AG04449 (cell line): ENCODE measurements at places on chromosomes 13 and 19.

DNA sequence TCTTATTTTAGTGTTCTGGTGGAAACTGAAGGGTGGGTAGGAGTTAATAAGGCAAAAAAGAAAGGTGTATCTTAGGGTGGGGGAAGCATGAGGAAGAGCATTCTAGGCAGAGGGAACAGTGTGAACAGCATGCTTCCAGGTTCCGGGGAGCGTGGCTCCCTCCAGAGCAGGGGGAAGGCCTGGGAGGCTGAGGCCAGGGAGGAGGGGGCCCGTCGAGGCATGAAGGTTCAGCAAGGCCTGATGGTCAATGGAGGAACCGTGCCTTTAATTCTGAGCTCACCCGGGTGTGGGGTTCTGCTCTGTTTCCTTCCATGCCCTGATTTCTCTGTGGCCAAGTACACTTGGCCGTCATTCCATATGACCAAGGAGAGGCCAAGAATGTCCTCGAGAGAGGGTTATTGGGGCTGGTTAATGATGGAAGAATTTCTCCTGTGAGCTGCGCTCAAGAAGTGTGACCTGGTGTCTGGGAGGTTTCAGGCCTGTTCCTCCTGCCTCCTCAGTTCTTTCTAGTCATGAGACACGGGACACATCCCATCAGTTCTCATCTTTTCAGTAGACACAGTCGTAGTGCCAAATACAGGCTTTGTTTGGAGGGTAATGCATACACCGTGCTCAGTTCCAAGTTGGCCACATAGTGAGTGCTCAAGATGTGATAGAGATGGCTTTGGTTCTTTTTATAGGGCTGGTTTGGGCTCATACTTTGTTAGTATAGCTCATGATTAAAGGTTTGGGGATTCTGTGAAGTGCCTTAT is 73.6 kb downstream of the SIPA1L3 start:
- DNase-seq: no peak

- no peak for DNase-seq
Observed at GRCh38 chr19:44512326-44513298, 12.3 kb upstream of the ZNF180 start.

- DNase-seq: no peak
Observed at GRCh38 chr19:40273469-40274360, 11.4 kb downstream of the AKT2 start.

DNA sequence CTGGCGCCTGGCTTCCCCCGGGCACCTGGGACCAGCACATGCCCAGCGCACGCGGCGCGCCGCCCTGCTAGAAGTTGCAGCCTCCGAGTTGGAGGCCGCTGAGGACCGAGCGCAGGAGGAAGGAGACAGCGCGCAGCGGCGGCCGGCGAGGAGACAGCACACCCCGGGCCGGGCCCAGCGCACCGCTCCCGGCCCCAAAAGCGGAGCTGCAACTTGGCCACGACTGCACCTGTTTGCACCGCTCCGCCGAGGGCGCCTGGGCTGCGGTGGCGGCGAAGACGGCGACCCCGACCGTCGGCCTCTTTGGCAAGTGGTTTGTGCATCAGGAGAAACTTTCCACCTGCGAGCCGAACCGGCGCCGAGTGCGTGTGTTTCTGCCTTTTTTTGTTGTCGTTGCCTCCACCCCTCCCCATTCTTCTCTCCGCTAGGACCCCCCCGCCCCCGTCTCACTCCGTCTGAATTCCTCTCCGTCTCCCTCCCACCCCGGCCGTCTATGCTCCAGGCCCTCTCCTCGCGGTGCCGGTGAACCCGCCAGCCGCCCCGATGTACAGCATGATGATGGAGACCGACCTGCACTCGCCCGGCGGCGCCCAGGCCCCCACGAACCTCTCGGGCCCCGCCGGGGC is at the start of gene SOX1:
Gene SOX1 (plus strand): TSS at position 34 of the 626 bp plus-strand sequence. CDS start 510 bp downstream, at position 544.
- DNase-seq: no peak

DNA sequence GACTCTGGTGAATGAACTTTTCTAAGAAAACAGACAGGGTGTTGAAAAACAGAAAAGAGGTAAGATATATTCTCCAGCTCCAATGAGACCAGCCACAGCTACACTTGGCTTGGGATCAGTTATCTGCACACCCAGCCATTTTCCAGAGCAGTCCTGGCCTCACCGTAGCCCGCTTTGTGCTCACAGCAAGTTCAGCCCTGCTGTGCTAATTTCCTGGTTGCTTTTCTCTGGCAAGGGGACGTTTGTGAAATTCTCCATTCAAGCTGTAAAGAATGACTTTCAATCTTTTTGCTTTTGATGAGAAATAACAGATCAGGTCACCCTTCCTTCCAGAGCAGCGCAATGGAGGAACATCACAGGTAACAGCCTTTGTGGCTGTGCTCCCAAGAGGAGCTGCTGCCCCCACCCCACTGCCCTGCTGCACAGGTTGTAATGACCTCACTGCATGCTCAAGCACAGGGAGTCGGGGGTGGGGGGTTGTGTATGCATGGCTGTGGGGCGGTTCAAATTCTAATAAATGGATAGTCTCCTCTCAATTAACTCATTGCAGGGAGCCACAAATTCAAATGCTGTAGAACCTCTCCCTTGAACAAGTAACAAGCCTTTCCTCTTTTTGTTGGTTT is 516.6 kb upstream of the NBEA start:
- DNase-seq: no peak

DNA sequence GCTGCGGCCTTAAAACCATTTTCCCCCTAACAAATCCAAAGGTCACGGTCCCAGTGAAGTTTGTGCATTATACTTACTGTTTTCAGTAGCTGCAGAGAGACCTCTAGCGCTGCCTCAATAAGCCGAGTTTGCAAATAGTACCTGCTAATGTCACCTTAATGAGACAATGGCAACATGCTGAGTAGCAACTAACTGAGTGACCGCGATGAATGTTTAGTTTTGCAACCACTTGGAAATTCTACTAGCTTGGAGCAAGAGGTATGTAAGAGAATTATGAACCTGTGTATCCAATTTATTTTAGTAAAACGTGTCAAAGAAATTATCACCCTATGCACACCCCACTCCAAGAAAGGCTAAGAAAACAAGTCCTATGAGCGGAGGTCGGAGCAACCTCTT is 1.2 kb downstream of the KPNA3 start:
- DNase-seq: no peak

GRCh38 chr13:33007237-33007636 is 9.0 kb upstream of the KL start:
- DNase-seq: no peak

DNA sequence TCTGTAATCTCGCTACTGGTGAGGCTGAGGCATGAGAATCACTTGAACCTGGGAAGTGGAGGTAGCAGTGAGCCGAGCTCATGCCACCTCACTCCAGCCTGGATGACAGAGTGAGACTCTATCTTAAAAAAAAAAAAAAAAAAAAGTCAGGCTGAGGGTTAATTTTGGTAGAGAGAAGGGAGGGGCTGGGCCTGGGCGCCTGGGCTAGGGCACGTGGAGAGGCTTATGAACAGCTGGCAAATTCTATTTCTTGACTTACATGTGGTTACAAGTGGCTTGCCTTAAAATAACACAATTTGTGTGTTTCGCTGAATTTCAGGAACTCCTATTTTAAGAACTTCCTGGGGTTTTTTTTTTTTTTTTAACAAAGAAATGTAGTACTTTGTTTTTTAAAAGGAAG is 47.6 kb upstream of the MAP3K10 start:
- no peak for DNase-seq

DNA sequence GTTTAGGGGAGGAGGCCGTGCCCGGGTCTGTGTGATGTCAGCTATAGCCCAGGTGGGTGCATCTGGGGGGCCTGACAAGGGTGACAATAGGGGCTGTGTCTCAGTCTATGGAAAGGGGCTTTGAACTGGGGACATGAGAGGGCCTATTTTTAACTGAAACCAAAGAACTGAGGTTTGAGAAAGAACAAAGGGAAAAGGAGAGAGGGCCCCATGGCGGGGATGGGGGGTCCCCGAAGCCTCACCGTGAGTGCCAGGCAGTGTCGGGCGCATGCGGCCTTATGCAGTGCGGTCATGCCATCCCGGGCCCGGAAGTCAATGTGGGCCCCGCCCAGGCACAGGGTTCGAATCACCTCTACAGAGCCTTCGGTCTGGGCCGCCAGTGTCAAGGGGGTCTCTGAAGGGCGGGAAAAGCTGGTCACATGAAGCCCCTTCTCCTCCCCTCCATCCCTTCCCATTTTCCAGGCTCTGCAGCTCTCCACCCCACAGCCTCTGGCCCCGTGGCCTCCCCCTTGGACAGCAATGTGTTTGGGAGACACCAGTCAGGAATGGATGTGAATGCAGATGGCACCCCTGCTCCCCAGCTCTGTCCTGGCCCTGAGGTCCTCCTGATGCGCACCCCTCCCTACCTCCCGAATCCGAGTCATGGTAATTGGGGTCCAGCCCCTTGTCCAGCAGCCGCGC is 5.9 kb downstream of the SHANK1 start:
- DNase-seq: no peak

DNA sequence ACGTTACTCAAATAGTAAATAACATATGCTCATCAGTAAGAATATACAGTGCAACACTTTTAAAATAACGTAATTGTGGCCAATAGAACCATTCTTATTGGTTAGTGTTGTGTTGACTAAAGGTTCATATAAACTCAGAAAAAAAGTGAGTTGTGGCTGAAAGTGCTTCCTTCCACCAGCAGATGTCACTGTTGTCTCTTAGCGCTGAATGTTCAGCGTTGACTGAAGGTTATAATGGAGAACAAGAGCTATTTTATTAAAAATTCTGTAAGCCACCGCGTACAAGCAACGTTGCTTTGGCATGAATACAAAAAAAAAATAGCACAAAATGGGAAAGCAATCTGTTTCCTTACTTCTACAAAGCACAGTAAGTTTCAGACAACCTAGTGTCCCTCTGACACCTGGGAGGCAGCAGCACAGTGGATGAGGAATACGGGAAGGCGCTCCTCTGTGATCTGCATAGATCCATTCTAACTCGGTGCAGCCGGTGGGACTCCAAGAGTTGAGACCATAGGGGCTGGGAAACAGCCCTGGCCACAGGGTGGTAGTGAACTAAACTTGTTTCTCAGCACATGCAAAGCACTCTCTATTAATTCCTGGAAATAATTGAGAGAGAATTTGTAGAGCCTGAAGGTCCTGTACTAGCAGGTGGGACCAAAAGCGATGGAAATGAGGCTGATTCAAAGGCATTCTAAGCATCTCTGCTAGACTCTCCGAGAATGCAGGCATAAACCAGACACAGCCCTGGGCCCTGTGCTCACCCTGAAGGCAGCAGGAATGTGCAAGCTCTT is 23.9 kb upstream of the OXGR1 start:
- no peak for DNase-seq

DNA sequence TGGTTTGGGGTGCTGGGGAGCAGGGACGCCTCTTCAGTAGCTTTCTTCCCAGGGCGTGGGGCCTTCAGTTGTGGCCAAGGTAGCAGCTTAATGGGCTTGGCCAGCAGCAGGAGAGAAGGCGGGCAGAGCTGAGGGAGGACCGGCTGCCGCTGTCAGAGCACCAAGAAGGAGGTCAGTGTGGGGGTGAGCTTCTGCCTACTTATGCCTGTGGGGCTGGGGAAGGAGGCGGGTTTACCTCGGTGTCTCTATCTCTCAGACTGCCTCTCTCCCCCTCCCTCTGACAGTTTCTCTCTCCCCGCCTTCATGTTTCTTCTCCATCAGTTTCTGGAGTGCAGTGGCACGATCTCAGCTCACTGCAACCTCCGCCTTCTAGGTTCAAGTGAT is at the start of gene CAPN12:
Gene CAPN12 (minus strand): TSS at position 177 of the 384 bp plus-strand sequence. CDS start 309 bp downstream, outside the sequence.
- no peak for DNase-seq

DNA sequence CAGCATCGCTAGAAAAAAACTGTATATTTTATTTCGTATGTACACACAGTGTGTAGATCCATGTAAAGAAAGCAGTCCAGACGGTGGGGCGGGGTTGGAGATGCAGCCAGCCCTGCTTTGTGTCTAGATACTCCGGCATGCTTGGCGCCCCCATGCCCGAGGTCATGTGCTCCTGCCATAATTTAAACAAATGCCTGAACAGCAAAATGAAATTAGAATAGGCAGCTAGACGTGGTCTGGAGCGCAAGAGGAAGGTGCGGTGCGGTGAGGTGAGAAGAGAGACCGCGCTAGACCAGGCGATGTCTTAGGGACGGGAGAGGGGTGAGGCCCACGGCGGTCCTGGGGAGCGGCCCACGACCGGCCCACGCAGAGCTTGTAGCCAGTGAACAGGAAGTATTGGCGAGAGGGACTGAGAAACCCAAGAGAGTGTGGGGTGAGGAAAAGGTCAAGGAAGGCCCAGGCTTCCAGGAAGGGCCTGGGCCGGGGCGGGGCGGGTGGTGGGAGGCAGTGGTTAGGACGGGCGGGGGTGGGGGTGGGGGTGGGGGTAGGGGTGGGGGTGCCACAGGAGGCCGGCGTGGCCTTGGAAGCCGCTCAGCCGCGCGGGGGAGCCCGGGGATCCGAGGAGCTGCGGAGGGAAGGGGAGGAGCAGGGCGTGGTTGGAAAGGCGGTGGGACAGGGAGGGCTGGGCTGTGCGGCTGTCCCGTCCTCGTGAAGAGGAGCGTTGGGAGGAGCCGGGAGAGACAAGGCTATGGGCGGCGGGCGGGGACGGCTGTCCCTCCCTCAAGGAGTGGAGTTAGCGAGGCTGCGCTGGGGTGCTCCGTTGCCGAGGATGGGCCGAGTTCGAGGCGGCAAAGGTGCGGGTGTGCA is 254.7 kb upstream of the SGCG start:
- no peak for DNase-seq

- no peak for DNase-seq
Observed at GRCh38 chr13:83162493-83162892, 719.8 kb downstream of the SLITRK1 start.

DNA sequence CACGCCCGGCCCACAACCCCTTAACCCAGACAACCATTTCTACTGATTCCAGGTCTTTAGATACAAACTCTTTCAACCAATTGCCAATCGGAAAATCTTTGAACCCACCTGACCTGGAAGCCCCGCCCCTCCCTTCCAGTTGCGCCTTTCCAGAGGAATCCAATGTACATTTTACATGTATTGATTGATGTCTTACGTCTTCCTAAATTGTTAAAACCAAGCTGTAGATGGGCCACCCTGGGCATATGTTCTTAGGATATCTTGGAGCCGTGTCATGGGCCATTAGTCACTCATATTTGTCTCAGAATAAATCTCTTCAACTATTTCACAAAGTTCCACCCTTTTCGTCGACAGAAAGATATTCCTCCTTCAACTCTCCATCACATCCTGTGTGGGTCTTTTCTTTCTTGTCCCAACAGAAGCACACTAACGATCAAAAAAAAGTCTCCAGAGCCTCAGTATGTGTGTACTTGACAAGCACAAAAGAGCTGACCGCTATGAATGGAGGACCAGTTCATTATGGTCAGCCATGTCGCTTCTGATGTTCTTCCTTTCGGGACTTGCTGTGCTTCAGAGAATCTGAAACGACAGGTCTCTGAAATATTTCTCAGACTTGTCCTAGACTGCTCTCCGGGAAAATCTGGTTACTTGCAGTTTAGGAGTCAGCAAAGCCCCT is 601 bp upstream of the ZNF749 start:
- DNase-seq: no peak

DNA sequence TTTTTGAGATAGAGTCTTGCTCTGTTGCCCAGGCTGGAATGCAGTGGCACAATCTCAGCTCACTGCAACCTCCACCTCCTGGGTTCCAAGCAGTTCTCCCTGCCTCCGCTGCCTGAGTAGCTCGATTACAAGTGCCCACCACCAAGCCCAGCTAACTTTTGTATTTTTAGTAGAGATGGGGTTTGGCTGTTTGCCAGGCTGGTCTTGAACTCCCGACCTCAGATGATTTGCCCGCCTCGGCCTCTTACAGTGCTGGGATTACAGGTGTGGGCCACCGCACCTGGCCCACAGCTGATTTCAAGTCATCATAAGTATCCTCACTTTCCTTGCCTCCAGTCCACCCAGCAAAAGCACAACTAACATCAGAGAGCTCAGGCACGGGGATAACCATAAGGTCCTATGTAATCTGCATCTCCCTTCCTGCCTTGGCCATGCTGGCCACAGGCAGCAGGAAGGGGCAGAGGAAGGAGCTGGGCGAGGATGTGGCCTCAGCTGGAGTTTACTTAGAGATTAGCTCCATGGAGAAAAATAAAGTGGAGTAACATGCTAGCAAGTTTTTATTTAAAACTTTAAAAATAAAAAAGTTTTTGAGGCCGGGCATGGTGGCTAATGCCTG is 22.9 kb upstream of the ADGRE1 start:
- no peak for DNase-seq
